GM06990 (cell line): ENCODE measurements at places on chromosomes 16 and 17.
A peak's percentile ranks its signal among the peaks of the same experiment; 100 is the strongest.

- DNase-seq: peak; percentile 13
Observed at GRCh38 chr17:31917065-31917529, 15.6 kb upstream of the UTP6 start.

GRCh38 chr16:51410125-51410524 lies 259.1 kb upstream of the SALL1 start:
- DNase-seq: no peak

- no peak for DNase-seq
Observed at GRCh38 chr17:50026046-50026675, 29.7 kb upstream of the ITGA3 start.

GRCh38 chr17:28744972-28745785 lies 1.4 kb downstream of the TRAF4 start:
- peak; percentile 55 for DNase-seq

- DNase-seq: no peak
Observed at GRCh38 chr17:35161281-35161761, 13.7 kb downstream of the UNC45B start.

- DNase-seq: no peak
Observed at GRCh38 chr16:60302676-60303075, 1568.6 kb upstream of the GOT2 start.

GRCh38 chr17:4566785-4567184 lies 6.4 kb upstream of the GGT6 start:
- no peak for DNase-seq

DNA sequence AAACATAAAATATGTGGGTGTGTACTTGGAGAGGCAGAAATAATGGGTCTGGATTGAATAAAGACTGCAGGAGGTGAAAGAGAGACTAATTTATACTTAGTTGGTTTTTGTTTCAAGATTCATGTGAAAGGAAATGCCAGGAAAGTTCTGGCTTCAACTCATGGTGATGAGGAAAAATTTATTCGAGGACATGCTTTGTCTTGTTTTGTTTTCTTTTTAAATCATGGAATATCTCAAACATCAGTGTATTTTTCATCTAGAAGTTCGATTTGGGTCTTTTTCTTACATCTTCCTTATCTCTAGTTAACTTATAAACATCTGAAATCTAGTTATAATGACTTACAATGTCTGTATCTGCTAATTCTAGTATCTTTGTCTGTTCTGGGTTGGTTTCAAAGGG lies 115.1 kb downstream of the CDK5R1 start:
- no peak for DNase-seq

- no peak for DNase-seq
Observed at GRCh38 chr17:17328251-17328650, 25.1 kb downstream of the NT5M start.

- no peak for DNase-seq
Observed at GRCh38 chr17:42574463-42574862, 3.1 kb downstream of the PSMC3IP start.
